ENCODE measurements at places on chromosomes 1 and 21.

GRCh38 chr21:30600787-30601186, at the start of gene KRTAP22-1:
KRTAP22-1 (plus strand) TSS chr21:30601087.
- no peak for DNase-seq

DNA sequence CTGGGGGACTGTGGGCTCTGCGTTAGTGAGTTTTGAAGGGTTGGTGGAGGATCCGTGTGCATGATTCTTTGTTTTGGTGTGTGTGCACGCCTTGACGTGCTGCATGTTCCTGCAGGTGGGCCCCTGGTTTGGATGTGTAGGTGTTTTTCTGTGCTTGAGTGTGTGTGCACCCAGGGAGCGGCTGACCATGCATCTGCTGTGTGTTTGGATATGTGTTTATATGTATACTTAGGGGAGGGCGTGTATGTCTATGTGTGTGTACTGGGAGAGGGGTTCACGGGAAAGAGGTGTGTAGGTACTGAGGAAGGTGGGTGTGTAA, 1.1 kb downstream of the VANGL2 start:
- DNase-seq, result no peak

DNA sequence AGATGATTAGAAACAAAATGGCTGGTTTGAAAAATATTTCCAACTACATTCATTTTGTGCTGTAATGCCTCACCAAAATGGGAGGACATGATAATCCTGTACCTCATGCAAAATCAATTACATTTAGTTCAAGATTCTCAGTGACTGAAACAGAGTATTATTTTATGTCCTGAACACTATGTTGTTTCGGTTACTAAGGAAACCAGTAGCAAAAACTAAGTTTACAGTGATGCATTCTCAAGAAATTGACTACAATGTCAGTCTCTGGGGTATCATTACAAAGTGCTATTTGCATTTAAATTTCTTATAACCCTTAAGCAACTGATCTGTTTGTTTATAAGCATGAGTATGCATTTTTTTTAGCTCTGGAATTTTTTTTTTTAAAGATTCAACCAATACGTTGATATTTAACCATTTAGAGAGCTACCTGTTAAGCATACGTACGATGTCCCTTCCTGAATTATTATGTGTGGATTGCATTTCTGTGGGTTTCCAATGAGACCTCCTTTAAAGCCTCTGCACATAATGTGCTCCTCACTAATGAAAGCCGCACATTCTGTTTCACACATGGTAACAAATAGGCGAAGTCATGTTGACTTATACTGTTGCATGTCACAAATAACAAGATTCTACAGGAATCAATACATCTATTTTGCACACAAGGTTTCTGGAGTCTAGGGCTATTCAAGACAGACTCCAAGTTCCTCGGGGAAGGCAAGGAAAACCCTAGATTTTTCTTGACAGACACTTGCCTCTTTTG, 1035.7 kb downstream of the ADGRL2 start:
- no peak for DNase-seq

- no peak for DNase-seq
Observed at GRCh38 chr21:43361493-43362296, 65.2 kb downstream of the SIK1 start.

- no peak for DNase-seq
Observed at GRCh38 chr1:84742653-84743052, 52.4 kb upstream of the SSX2IP start.

DNA sequence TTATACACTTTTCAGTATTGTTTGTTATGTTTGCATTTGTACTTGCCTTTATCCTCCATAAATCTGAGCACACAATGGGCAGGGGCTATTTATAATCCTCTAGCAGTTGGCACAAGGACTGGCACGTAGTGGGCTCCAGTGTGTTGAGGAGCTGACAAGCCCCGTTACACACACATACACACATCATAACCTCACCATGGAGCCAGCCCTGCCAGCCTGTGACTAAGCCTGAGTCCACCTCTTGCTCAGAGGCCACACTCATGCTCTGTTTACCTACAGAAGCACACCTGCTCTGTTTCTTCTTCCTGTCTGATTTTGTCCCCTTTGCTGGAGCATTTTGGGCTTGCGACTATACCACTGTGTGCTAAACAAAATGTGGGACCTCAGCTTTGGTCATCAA, 64.5 kb upstream of the SPATA6 start:
- no peak for DNase-seq

- no peak for DNase-seq
Observed at GRCh38 chr1:34166191-34166624, 1.2 kb upstream of the CSMD2 start.

DNA sequence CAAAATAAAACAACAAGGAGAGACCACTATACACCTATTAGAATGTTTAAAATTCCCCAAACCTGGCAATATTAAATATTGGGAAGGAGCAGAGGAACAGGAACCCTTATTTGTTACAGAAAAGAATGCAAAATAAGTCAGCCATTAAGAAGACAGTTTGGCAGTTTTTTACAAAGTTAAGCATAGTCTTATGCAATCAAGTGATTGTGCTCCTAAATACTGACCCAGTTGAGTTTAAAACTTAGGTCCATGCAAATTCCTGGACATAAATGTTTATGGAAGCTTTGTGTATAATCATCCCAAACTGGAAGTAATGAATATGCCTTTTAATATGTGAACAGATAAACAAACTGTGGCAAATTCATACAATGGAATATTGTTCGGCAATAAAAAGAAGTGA, 72.9 kb upstream of the RGS4 start:
- no peak for DNase-seq

GRCh38 chr1:238639861-238640260, 746.5 kb upstream of the CHRM3 start:
- DNase-seq, result no peak

- DNase-seq, result no peak
Observed at GRCh38 chr1:3036447-3037280, 15.4 kb downstream of the ACTRT2 start.

- no peak for DNase-seq
Observed at GRCh38 chr1:40877698-40878097, 15.5 kb upstream of the CITED4 start.

- DNase-seq, result no peak
Observed at GRCh38 chr1:36122062-36123030, 2.7 kb downstream of the COL8A2 start.

DNA sequence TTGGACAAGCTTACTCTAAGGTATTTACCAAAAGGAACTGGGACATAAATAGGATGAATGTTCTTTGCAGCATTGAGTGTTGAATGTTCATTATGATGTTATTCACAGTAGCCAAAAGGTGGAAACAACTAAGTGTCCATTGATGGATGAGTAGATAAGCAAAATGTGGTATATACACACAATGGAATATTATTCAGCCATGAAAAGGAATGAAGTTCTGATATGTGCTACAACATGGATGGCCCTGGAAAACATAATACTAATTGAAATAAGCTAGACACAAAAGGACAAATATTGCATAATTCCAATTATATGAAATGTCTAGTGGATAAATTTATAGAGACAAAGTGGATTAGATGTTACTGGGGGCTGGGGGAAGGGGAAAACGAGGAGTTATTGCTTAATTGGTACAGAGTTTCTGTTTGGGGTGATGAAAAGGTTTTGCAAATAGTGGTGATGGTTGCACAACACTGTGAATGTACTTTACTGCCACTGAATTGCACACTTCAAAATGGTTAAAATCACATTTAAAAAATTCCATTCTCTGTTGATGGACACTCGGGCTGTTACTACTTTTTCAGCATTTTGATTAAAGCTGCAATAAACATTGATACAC, 2.9 kb downstream of the MTARC1 start:
- no peak for DNase-seq

GRCh38 chr1:163747855-163748254, 426.1 kb downstream of the NUF2 start:
- no peak for DNase-seq

GRCh38 chr1:227411066-227411465, 92.8 kb upstream of the CDC42BPA start:
- no peak for DNase-seq

DNA sequence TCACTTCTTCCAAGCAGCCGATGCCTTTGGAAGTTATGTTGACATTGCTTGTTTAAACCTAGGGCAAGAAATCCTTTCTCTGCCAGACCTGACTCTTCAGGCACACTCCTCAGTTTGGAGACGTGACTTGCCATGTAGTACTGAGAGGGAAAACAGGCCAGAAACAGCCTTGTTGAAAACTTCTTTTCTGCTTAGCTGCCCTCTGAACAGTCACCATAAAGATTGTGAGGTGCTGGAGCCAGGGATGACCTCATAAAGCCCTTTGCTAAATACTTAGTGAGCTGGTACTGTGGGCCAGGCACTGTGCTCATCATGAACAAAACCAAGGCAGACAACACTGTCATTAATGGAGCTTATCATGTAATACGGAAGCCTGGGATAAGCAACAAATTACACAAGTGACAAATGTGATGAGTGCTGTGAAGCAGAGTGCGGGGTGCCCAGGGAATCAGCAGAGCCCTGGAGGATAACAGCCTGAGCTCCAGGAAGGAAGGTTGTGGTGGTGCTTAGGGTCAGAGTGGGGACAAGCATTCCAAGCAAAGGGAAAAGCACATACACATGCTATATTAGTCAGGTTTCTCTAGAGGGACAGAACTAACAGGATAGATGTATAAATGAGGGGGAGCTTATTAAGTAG, 42.4 kb downstream of the MTARC1 start:
- DNase-seq, result no peak

GRCh38 chr1:232940262-232940661, 10.1 kb upstream of the NTPCR start:
- DNase-seq, result no peak

DNA sequence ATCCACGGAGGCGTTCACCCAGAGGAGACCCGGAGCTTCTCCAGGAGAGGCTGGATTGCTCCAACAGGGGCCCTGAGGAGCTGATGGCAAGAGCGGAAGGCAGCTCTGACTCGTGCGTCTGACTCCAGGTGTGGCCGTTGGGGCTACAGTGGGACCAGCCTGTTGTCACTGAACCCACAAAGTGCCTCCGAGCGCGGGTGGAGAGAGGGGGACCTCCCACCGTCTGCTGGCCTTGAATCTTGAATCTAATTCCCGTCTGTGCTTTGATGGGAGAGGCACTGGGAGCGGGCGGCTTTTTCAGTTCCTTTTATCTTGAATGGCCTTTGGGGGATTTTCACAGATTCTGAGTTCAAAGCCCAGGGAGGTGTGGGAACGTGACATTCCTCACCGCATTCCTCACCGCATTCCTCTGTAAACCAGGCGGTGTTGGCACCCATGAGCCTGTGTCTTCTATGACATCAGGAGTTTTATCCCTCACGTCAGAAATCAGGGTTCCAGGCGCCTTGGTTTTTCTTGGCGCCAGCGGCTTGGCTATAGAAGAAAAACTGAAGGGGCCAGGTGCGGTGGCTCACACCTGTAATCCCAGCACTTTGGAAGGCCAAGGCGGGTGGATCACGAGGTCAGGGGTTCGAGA, 39.2 kb upstream of the COL18A1 start:
- DNase-seq, result no peak

DNA sequence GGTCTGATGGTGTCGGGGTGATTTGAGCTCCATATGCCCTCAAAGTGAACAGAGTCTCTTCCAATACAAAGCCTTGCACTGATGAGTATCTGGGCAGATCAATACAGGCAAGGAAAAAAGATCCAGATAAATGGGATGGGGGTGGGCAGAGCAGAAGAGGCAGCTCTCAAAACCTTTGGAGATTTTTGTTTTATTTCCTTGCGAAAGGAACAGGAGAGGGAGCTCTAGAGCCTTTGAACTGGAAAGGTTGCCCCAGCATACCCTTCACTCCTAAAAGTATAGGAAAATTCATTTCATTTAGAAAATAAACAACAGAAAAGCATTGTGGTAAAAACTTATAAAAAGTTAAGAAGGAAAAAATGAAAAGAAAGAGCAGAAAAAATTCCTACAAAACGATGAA, 31.4 kb upstream of the OLIG2 start:
- no peak for DNase-seq

DNA sequence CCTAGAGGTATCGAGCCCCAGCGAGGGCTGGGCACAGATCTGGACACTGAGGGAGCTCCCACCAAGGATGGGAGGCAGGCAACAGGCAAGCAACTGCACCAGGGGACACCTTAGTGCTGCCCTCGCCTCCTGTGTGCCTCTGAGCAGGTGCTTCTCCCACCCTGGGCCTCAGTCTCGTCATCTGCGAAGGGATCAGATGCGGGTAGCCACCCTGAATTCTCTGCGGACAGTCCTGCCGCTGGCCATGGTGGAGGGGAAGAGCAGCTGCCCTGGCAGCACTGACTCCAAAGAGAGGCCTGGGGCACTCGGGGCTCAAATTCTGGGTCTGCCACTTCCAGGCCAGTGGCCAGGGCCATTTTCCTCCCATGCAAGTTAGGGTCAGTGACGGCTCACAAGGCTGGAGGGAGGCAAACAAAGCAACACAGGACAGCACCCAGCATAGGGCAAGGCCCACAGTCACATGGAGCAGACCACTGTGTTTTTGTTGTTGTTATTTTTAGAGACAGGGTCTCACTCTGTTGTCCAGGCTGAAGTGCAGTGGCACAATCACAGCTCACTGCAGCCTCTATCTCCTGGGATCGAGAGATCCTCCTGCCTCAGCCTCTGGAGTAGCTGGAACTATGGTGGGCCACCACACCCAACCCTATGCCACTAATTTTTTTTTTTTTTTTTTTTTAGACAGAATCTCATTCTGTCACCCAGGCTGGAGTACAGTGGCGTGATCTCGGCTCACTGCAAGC, 7.1 kb upstream of the SDC3 start:
- no peak for DNase-seq

GRCh38 chr21:37862536-37862935, 53.7 kb downstream of the KCNJ6 start:
- no peak for DNase-seq

GRCh38 chr21:36535618-36536241, 55.8 kb upstream of the CLDN14 start:
- no peak for DNase-seq

DNA sequence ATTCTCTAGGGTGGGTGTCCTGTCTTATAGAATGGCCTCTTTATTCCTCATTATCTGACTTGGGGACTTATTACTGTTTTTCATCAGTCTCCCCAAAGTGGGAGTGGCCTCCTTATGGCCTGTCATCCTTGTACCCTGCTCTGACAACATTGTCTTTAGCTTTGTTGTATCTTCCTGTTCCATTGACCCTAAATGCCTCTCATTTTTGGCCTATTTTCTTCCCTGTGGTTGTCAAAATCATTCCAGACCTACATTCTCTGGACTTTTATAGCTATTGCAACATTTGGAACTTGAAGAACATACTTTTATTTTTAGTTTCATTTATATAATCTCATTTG, 9.7 kb downstream of the SFT2D2 start:
- DNase-seq, result no peak

GRCh38 chr1:23473037-23473800, 10.8 kb downstream of the ASAP3 start:
- no peak for DNase-seq

DNA sequence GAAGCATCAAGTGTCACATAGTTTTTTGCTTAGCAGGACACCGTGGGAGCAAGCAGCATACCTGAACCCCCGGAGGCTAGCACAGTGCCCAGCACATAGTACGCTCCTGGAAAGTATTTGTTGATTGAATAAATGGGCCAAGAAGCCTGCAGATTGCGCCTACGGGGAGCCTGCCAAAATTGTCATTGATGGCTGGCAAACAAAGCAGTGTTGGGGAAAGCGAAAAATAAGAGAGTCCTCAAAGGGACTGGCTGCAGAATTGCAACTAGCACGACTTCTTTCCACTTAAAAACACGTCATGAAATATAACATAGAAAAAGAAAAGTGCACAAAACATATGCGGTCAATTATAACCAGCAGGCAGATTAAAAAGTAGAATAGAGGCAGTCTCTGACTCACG, 125.2 kb upstream of the GALNT2 start:
- DNase-seq, result no peak

GRCh38 chr1:110508028-110508940, 10.7 kb downstream of the KCNA10 start:
- DNase-seq, result no peak

GRCh38 chr1:109112056-109112651, 1.8 kb upstream of the ELAPOR1 start:
- DNase-seq, result no peak

Measured in stimulated activated CD4-positive, alpha-beta T cell treated with anti-CD3 and anti-CD28 coated beads, Interleukin-15, amount 100 ng/mL, for 48 hours (primary cell).